ENCODE measurements at places on chromosomes 6 and 20.
A peak's percentile ranks its signal among the peaks of the same experiment; 100 is the strongest.

DNA sequence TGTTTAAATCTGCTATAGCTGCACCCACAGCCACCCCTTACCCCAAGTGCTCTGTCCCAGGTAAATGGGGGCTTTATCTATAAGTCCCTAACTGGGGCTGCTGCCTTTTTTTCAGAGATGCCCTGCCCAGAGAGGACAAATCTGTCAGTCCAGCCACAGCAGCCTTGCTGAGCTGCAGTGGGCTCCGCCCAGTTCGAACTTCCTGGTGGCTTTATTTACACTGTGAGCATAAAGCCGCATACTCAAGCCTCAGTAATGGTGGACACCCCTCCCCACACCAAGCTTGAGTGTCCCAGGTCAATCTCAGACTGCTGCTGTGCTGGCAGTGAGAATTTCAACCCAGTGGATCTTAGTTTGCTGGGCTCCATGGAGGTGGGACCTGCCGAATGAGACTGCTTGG, 505.2 kb downstream of the CBLN4 start:
- DNase-seq = no peak

DNA sequence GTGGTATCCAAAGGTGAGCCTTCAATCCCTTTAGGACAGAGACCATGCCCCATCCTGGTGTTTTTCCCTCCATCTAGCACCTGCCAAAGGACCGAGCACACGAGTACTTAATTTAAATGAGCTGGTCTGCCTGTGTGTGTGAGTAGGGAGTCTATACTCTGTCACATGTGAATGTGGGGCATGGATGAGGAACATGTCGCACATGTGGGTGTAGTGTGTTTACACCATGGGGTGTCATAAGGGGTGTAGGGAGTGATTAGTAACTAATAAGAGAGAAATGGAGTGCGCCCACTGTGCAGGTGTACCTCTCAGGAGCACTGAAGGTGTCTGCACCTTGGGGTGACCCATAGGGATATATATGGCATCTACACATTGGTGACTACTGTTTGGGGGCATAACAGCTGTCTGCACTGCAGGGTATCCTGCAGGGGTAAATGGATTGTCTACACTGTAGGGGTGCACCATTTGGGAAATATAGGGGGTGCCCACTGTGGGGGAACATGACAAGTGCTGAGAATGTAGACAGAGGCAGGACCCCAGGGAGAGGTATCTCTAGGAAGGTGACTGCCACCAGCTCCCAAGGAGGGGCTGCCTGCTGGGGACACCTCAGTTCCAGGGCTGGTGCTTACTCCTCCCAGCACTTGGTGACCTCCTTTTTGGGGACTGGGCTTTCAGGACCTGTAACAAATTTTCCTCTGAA, 53.5 kb downstream of the EBF4 start:
- DNase-seq = no peak

- DNase-seq = peak; percentile 61
Observed at GRCh38 chr6:17987697-17988421, 424 bp upstream of the KIF13A start.

DNA sequence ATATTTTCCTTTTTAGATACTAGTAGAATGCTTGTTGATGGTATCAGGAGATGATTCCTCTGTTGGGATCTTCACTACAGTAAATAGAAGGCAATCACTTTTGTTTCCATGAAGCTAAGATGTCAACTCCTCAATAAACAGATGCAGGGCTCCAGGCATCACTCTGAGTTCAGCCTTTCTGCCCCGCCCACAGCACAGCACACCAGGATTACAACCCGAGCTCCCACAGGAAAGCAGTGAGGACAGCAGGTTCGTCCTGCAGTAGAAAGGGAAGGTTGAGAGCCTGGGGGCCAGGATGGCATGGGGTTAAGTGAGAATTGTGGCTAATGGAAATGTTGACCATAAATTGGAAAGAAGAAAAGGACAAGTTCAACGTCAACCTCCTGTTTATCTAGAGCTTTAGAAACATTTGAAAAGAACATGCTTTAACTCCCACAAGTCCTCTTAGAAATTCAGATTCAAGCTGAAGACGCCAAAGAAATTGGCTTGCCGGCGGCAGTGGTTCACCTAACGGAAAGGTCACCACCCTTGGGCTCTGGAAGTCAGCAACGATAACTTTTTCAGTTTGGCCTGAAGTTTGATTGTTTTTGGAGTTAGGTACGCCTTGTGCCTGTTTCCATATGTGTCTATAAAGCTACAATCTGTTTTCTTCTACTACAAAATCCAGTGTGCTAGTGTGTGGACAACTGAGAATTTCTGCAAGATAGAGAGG, 144.4 kb upstream of the PDE10A start:
- no peak for DNase-seq

GRCh38 chr6:129030215-129030614, 147.3 kb downstream of the LAMA2 start:
- no peak for DNase-seq

- no peak for DNase-seq
Observed at GRCh38 chr6:70130865-70131264, 172.0 kb downstream of the COL9A1 start.

DNA sequence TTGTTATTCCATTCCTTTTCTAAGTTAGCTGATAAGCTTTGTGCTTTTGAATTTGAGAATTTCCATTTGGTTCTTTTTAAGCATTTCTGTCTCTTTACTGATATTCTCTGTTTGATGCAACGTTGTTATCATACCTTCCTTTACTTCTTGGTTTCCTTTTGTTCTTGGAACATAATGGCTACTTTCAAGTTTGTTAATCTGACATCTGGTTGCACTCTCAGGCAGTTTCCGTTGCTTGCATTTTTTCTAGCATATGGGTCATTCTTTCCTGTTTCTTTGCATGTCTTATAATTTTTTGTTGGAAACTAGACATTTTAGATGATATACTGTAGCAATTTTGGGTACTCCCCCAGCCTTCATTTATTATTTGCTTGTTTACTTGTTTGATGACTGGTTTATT, 12.5 kb downstream of the CDC5L start:
- no peak for DNase-seq

GRCh38 chr20:45564760-45565276, 14.3 kb downstream of the WFDC8 start:
- DNase-seq = no peak

GRCh38 chr6:98590136-98590681, 244.2 kb upstream of the POU3F2 start:
- no peak for DNase-seq

DNA sequence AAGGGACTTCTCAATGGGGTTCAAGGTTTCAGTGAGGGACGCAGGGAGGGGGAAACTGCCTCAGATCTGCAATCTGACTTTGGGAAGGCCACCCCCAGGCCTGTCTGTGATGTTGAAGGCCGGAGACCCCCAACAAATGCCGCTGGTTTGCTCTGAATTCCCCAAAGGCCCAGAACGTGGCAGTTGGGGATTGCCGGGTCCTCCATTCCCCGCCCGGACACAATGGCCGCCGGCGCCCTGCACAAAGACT, 326 bp upstream of the BCL2L1 start:
- no peak for DNase-seq

- DNase-seq = no peak
Observed at GRCh38 chr6:154513601-154514320, 3.3 kb upstream of the CNKSR3 start.

- no peak for DNase-seq
Observed at GRCh38 chr6:143232849-143233248, 172.2 kb downstream of the AIG1 start.

GRCh38 chr20:22827916-22828315, 207.2 kb upstream of the SSTR4 start:
- no peak for DNase-seq

DNA sequence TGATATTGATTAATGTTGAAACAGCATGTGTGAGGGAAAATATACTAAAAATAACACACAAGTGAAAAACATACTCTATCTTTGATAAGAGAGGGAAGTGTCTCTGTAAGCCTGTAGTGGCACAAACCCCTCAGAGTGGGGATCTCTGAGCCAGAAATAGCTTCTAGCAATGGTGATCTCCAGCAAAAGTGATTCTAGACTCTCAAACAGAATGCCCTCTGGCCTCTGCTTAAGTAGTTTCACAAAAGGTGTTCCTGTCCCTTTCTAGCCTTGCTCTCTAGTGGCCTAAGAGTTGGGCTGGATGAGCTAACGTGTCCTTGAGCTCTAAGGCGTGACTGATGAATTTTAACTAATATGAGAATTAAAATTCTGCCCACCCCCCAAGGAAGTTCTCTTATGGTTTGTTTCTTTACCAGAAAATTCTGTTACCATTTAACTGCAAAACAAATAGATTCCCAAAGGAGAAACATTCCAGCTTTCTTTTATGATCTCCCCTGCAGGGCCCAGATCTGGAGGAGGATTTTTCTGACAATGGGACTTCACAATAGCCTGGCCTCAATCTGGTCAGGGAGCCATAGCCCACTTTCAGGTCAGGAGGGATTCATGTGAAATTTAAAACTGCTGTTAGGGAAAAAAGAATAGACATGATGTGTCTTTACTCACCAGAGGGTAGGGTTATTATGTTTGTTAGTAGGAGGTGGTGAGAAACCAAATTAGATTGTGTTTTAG, 182.5 kb upstream of the LAMP5 start:
- no peak for DNase-seq

DNA sequence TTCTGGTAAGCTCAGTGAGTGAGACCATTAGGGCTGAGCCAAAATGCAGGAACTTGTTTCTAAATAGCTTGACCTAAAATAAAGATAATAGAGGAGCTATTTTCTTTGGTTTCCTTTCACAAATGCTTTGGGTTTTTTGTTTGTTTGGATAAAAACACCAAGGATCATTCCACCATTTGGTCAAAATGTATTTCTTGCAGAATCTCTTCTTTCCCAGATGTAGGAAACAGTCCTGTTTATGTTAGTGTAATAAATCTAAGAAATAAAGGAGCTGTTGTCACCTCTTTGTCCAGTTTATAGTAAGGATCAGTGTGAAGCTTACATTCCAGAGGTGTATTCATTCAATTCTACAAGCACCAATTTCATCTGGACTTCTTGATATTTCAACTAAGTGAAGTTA, 297.8 kb downstream of the GJA1 start:
- DNase-seq = no peak

- no peak for DNase-seq
Observed at GRCh38 chr20:13098720-13099355, 90.1 kb downstream of the SPTLC3 start.

GRCh38 chr6:137799950-137800568, 67.0 kb upstream of the TNFAIP3 start:
- peak; percentile 71 for DNase-seq

GRCh38 chr6:89260832-89261231, 43.7 kb upstream of the GABRR1 start:
- DNase-seq = no peak

- DNase-seq = no peak
Observed at GRCh38 chr6:87375315-87375714, 30.7 kb downstream of the C6orf163 start.

DNA sequence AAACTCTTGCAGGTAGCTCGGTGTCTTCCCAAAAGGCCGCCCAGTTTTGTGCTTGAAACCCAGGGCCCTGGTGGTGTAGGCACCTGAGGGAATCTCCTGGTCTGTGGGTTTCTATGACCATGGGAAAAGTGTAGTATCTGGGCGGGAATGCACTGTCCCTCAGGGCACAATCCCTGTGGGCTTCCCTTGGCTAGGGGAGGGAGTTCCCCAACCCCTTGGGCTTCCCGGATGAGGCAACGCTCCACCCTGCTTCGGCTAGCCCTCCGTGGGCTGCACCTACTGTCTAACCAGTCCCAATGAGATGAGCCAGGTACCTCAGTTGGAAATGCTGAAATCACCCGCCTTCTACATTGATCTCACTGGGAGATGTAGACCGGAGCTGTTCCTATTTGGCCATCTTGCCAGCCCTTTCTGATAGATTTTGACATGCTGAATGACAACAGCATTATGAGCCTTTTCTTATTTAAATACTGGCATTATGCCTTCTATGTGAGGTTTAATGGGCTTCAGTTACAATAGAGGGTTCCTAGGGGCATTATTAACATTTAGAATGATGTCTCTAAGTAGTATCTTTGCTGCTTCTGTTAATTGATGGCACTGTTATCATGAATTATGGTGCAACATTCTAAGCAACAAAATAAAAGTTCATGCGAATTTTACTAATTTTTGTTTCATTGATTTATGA, 133.7 kb upstream of the FLRT3 start:
- no peak for DNase-seq

DNA sequence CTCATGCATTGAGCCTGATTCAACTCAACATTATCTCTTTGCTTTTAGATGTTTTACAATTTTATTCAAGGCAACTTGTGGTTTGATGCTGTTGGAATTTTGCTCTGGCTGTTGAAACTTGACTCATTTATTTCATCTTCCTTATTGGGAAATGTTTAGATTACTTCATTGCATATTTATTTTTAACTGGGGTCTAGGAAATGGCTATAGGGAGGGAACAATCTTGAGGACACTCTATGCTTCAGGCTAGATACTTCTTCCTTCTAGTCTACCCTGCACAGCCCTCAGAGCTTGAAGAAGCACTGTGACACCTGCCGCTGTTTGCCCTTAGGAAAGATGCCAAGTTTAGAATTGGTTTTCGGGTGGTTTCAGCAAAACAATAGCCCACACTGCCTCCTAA, 183.4 kb downstream of the ADGRG6 start:
- no peak for DNase-seq

DNA sequence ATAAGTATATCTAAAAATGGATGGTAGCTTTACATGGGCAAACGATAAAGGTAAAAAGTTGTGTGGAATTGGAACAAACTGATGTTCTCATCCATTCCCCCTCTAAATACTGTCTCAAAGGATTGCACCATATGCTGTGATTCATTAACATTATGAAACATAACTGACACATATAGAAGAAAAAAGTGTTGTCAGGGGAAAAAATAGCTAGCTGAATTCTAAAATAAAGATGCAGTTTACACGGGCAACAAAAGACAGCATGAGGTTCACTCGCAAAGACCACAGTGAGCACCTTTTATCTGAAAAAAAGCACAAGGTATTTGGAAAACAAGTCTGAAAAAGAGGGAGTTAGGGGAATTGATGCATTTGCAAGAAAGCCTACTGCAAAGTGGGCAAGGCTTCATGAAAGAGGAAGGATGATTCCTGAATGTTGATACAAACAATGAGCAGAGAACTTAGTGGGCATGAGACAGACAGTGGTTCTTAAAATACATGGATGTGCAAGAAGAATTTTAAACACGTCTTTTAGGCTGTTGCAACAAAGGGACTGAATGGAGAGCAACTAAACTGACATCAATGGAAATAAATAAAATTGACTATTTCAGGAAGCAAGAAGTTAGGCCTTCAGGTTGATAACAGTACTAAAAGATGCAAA, 280.9 kb downstream of the KIF16B start:
- no peak for DNase-seq

Data from foreskin melanocyte (primary cell).